ENCODE measurements at places on chromosomes 5 and 9.

DNA sequence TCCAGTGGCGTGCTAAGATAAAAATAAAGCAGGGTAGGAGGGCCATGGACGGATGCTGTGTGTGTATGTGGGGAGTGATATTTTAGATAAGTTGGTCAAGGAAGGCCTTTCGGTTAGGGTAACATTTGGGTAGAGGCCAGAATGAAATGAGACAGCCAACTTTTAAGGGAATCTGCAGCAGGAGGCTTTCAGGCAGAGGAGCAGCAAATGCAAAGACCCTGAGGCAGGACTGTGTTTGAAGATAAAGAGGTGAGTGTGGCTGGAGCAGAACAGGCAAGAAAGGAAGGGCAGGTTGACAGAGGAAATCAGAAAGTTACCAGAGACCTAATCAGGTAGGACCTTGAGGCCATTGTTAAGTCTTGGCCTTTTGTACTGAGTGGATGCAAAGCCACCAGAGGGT is 106.2 kb downstream of the MAST4 start:
- no peak for DNase-seq

DNA sequence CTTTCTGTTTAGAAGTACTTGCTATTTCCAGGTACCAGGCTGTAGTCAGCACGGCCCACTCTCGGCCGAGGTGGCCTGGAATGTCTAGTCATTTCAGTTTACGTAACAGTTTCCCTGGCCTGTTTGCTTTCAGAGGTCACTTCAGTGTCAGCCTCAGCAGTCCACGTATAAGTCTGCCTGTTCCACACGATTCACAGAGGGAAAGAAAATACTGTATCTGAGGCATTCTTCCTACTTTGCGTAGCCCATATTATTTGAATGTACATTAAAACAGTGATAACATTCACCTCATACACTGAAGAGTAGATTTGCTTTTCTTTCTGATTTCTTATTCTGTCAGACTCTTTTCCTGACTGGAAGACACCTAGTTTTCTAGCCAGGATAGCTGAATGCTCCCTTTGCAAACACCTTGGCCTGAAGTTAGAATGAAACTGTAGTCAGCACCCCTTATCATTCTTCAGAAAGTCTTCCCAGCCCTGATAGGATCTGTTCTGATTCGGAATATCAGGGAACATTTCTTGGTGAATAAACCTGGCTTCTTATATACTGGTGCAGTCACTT is 140.9 kb downstream of the AOPEP start:
- peak; percentile 93 for DNase-seq

- no peak for DNase-seq
These were observed 16.6 kb downstream of the STRBP start for GRCh38 chr9:123251741-123252140.

- DNase-seq = no peak
These were observed at the start of gene CPLANE1 for GRCh38 chr5:37248970-37249814. CPLANE1 (minus strand) TSS chr5:37249376; CDS start chr5:37247698, 1,678 bp downstream.

DNA sequence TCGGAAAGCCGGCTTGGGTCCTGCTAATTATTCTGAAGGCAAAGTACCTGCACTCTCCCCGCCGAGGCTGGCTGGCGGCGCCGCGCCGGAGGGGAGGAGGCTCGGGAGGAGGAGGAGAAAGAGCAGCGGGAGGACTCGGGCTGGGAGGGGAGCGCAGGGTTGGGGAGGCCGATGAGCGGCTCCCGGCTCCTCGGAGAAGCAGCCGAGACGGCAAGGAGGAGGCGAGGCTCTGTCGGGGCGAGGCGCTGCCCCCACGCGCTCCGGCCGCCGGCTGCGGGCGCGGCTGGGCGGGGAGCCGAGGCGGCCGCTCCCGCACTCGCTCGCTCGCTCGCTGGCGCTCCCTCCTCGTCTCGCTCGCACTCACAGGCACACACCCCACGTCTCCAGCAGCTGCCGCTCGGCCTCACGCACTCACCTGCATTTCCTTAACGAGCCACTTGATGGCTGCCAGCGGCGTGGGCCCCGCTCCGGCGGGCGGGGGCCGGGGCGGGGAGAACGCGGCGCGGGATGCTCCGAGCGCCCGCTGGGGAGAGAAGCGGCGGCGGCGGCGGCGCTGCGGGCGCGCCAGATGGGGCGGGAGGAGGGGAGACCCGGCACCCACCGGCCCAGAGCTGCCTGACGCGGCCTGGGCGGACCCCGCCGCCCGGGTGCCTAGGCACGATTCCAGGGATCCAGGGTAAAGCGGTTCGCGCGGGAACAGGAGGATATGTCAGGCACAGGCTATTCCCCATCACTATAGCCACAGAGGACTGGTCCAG is at the start of gene PTPRD:
Gene PTPRD, minus strand, starts transcription at position 362 of the 758 bp plus-strand sequence.
- DNase-seq = peak; percentile 2

DNA sequence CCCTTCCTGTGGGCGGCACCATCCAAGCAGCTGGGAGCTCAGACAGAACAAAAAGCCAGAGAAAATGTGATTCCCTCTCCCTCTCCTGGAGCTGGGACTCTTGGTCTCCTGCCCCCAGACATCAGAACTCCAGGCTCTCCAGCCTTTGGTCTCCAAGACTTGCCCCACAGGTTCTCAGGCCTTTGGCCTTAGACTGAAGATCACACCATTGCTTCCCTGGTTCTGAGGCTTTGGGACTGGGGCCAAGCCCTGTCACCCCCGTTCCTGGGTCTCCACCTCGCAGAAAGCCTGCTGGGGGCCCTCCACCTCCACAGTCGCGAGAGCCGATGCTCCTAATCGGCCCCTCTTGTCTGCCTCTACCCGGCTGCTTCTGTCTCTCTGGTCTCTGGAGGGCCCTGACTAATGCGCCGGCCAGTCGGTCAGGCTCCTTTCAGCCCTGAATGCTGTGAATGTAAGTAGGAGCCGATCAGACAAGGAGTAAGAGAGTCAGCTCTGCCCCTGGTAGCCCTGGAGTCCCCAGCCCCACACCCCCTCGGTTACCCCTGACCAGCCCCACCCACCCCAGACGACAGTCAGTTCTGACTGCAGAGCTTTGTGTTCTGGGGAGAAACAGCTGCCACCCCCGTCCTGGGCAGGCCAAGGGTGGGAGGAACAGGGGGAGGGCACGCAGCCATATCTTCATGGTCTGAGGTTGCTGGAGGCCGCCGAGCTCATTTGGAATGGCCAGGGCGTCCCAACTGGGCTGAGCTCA is 57.5 kb downstream of the VAV2 start:
- no peak for DNase-seq

DNA sequence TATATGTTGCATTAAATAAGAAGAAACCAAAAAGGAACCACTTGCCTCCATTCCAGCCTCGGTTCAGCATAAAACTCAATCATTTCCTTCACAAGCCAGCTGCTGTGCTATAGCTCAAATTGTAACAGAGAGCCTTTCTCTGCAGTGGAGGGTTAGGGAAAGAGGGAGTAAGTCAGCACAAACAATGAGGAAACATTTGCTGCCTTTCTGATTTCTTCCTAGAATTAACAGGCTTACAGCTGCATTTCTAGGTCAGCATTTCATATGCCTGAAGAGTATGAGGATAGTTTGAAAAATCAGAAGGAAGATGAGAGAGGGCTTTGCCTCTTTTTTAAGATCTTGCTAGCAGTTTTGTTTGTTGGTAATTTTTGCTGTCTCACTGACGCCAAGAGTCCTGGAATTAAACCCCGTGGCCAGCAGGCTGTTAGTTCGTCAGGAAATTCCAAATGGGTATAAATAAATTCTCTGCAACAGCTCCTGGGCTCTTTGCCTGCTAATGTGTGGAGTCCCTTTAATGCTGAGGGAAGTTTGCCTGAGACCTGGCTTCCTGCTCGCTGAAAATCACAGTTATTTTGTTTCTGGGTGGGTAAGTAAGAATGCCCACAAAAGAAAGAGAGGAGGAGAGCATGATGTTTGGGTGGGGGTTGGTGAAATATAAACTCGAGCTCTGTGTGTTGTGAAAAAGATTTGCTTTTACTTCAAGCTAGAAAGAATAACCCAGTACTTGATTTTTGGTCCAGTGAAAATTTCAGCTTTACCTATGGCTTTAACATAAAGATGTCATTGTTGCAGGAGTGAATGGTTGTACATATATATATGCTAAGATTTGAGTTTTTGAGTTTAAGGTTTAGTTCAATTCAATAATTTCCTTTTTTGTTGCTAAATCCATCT is 148.1 kb upstream of the DMRT1 start:
- DNase-seq = no peak

GRCh38 chr5:96509721-96510350 is 76.8 kb upstream of the PCSK1 start:
- DNase-seq = peak; percentile 52

GRCh38 chr5:99605904-99606303 is 677.1 kb upstream of the CHD1 start:
- DNase-seq = no peak

GRCh38 chr9:20526500-20527319 is 95.6 kb downstream of the MLLT3 start:
- peak; percentile 23 for DNase-seq

GRCh38 chr5:99644822-99645221 is 716.0 kb upstream of the CHD1 start:
- no peak for DNase-seq

GRCh38 chr9:116448431-116448830 is 238.7 kb upstream of the TRIM32 start:
- no peak for DNase-seq

- no peak for DNase-seq
These were observed 6.1 kb downstream of the ANXA1 start for GRCh38 chr9:73157811-73158210.

GRCh38 chr9:109448223-109448622 is 49.9 kb downstream of the PTPN3 start:
- DNase-seq = no peak

- DNase-seq = no peak
These were observed 18.3 kb downstream of the PDGFRB start for GRCh38 chr5:150137168-150137957.

DNA sequence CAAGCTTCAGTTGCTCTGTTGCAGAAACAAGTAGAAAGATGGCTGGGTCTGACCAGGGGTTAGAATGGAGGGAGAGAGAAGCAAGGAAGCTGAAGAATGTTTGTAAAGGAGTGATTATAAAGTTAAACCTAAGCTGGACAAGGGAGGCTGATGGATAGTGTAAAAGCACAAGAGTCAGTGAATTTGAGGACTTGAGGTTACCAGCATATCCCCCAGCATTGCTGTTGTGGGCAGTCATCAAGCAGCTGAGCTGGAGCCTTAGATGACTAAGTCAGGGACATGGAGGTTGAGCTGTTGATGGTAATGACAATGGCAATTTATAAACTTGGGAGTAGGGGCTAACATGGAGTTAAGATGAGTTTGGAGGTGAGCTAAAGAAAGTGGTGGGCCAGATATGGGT is 131.5 kb downstream of the ERCC6L2 start:
- peak; percentile 35 for DNase-seq

- no peak for DNase-seq
These were observed 471.3 kb downstream of the TMEM232 start for GRCh38 chr5:110255194-110255593.

- DNase-seq = no peak
These were observed 52.5 kb downstream of the OTULIN start for GRCh38 chr5:14716755-14717752.

DNA sequence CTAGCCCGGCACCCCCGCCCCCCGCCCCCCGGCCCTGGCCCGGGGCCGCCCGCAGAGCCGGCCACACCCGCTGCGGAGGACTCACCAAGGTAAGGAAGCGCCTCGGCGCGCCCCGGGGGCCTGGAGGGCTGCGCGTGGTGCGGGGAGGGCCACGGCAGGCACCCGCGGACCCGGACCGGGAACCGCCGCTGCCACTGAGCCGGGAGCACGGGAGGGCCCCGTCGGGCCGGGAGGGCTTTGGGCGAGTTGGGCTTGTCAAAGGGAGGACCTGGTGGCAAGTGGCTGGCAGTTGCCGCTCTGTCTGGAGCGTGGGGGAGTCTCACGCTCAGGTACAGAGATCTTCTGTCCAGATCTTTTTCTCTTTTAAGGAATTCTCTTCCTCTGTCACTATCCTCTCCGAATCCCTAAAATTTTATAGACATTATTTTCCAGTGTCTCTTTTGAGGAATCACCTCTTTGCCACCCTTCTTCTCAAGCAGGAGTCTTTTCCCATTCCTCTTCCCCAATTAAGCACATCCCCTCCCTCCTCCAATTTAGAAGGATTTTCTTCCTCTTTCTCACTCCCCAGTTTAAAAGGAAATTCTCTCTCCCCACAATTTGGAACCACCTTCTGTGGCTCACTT is 11.3 kb upstream of the LHX2 start:
- DNase-seq = no peak

- DNase-seq = no peak
These were observed 1.7 kb upstream of the ZSWIM6 start for GRCh38 chr5:61330341-61330844.

DNA sequence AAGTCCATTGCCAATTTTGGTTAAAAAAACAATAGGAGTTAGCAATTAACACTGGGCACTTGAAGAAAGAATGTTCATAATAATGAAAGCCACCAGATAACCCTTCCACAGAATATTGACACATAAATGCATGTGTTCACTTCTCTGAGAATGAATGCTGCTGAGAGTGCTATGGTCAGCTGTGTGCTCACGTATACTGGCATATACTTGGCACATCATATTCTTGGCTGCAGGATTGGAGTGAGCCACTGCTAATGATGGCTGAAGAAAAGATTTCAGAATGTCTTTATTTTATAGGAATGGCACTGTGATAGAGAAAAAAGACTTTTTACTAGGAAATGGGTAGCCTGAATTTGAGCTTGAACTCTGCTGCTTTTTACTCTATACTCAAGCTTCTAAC is 46.0 kb upstream of the SMARCA2 start:
- DNase-seq = no peak

DNA sequence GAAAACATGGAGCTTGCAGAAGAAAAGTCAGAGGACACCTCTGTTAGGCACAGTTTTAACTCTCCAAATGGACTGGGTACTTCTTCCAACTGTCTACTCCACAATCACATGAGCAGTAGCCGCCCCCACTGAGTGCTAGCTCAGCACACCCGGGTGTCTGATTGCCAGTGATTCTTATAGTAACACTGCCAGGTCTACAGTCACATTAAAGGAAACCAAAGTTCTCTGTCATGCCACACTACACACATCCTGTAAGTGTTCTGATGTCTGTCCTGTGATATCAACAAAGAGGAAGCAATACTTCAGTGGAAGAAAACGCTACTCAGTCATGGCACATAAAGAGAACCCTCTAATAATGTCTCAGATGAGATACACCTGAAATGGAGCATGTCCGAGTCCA is at the start of gene HAVCR2:
Gene HAVCR2, minus strand, starts transcription at position 69 of the 400 bp plus-strand sequence. Its CDS starts 61 bp downstream, at position 8.
- no peak for DNase-seq

GRCh38 chr9:69019808-69020207 is 5.9 kb upstream of the PRKACG start:
- DNase-seq = no peak

- no peak for DNase-seq
These were observed 165.6 kb downstream of the DCP2 start for GRCh38 chr5:113142186-113142585.

Measured in non-pigmented ciliary epithelial cell (primary cell).